ENCODE measurements at places on chromosomes 6 and 20.

DNA sequence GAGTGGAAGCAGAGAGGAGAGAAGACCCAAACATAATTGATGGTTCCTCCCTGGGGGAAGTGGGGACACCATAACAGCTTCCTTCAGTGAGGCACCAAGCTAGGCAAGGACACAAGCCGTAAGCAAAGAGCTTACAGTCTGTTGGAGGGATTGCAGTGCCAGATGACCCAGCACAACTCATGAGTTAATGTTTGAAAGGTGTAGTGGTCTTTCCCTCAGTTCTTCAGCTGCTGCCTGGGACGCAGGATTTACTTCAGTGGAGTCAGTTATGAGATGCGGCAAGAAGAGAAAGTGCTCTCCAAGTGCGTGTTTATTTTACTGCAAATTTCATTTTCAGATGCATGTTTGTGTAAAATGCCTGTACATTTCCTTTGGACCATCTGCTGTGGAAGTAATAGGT, 38.7 kb upstream of the SLC17A4 start:
- DNase-seq = no peak

GRCh38 chr20:49965781-49966305, 16.9 kb upstream of the SNAI1 start:
- DNase-seq = no peak

DNA sequence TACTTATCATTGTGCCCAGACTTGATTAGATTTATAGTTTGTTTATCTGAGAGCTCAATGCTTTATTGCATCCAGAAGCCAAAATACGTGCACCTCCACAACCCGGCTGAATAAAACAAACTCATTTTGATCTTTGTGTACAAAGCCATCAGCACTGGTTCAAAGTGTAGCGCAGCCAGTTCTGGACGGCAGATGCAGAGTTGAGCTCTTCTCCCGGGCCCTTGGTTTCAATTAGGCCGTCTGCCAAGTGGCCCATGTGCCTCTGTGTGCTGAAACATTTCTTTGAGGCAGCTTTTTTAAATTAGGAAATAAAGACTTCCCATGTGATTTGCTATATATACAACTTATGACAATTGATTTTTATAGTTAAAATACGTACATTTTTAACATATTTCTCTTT, 96.2 kb upstream of the RSPO3 start:
- DNase-seq = peak; percentile 59

DNA sequence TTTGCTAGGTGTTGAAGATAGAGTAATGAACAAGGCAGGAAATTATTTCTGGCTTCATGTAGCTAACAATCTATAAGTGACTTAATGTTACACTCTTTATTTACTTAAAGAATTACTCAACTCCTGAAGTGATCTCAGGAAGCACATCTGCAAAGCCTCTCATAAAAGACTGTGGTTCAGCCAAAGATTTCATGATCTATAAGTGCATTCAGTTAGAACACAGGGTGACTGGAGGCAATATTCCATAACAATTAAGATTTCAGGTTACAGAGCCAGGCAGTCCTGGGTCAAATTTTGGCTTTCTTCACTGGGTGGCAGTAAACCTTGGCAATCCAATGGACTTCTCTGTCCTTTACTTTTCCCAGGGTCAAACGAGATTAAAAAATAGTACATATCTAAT, 204.0 kb downstream of the TPBG start:
- no peak for DNase-seq

- DNase-seq = no peak
Measured at GRCh38 chr6:166872531-166873009, 83.8 kb downstream of the RNASET2 start.

DNA sequence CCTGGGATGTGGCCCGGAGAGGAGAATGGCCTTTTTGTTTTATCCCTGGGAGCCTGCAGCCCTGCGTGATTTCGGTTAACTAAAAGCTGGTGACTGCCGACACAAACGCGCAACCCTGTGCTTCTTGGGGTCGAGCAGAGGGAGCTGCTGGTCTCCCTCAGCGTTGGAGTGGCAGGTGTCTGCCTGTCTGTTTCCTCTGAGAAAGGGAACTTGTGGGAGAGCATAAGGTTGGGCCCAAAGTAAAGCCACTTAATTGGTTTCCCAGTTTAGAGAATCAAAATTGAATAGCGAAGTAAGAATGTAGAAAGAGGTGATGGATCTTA, 500 bp downstream of the LTV1 start:
- no peak for DNase-seq

DNA sequence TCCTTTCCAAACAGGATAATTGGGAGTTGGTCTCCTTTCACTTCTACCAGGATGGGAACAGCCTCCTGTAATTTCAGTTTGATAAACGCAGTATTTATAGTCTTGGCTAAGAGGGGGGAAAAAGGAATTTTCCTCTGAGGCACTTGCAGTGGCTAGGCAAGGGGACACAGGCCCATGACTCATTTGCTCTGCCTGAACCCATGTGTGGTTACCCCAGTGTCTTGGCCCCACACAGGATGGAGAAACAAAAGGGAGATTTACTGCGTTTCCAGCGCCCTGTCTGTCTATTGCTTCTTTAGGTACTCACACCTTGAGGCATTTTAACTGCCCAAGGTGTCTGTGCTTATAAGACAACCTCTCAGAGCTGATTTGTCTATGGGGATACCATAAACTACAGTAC, 74.8 kb upstream of the NEDD9 start:
- DNase-seq = no peak

DNA sequence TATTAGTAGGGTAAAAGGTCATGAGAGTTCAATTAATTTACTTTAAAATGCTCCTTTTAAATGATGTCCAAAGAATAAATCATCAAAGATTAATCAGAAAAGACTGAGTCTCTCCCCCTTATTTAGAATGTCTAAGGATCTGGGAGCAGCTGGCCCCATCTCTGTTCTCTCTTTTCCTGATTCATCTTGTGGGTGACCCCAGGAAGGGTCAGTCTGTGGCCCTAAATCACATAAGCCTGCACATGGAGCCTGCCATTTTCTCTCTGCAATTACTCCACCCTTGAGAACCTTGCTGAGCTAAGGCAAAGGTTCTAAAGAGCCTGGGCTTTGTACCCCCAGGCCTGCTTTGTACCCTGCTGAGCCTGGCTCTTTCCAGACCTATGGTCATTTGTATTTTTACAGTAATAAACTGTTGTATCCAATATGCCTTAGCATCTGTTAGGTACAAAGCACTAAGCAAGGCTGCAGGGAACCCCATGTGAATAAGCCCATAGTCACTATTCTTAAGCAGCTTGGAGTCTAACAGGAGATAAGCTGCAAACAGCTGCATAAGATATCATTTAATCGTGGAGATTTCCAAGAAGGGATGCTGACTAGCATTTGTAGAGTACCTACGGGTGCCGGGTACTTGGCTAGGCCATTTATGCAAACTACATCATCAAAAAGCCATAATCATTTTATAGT, 431.0 kb upstream of the MARCKS start:
- DNase-seq = no peak

- no peak for DNase-seq
Measured at GRCh38 chr20:7585126-7585679, 355.1 kb downstream of the HAO1 start.

DNA sequence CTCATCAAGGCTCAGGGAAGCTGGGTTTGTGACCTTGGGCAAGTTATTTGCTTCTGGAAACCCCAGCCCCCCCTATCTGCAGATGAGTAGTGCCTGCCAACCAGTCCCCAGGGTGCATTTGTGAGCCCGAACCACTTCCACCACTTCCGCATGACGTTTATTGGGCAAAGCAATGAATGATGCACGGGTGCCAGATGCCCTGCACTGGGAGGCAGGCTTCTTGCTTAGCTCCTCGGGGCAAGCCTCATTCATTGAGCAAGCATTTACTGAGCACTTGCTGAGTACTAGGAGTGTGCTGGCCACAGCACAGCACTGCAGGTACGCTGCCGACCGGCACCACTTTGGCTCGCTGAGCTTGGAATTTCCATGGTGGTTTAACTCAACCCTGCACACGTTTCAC, 60.2 kb downstream of the GNAS-AS1 start:
- no peak for DNase-seq

- DNase-seq = no peak
Measured at GRCh38 chr6:47168180-47168579, 126.0 kb upstream of the ADGRF1 start.

- no peak for DNase-seq
Measured at GRCh38 chr6:86961455-86962200, 24.3 kb downstream of the HTR1E start.

DNA sequence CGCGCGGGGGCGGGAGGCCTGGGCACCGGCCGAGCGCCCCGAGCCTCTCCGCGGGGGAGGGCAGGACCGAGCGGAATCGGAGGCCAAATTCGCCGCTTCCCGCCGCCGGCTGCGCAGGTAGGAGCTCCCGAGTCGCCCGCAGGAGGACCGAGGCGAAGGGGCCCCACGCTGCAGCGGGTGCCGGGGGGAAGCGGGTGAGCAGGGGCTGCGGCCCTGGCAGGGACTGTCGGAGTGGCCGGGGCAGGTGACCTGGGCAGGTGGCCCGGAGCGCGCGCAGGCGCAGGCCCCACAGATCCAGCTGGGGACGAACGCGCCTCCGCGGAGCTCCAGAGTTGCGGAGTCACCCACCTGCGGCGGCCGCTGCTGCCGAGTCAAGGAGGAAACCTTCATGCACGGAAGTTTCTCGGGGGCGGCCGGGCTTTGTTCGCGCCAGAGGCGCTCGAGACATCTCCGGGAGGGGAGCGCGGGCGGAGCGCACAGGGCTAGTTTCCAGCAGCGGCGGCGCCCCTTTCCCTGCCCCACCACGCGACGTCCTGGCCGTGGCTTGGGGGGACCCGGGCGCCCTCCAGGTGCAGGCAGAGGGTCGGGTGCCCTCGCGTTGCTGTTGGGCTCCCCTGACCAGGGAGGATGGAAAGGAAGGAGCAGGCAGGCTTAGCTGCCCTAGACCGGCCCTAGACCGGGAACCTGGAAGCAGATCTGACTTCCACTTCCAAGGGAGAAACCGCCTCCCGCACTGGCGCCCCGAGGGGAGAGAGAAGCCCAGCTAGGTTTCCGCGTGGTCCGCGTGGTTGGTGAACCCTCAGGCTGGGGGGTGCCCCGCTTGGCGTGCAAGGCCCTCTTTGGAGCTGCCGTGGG, 590 bp downstream of the SLCO4A1 start:
- DNase-seq = no peak

DNA sequence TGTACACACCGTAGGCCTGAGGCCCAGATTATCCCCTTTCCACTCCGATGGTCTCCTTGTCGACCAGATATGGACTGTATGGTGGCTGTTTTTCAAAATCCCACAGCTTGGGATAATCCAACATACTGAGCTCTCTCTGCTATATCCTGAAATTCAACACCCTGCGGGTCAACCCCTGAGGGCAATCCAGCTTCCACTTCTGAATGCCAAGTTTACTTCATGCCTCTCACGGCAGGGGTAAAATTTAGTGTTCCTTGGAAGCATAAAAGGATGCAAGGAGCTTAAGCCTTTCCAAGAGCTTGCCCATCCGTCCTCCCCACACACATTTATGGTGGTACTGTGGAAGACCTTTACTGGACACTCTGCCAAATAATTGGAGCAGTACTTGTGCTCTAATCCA, 90.7 kb downstream of the PLG start:
- DNase-seq = no peak

- no peak for DNase-seq
Measured at GRCh38 chr6:13260101-13260598, 68.2 kb downstream of the TBC1D7 start.

GRCh38 chr6:118012944-118013343, 105.9 kb downstream of the SLC35F1 start:
- no peak for DNase-seq

GRCh38 chr6:159229651-159230051, 60.5 kb downstream of the FNDC1 start:
- no peak for DNase-seq

DNA sequence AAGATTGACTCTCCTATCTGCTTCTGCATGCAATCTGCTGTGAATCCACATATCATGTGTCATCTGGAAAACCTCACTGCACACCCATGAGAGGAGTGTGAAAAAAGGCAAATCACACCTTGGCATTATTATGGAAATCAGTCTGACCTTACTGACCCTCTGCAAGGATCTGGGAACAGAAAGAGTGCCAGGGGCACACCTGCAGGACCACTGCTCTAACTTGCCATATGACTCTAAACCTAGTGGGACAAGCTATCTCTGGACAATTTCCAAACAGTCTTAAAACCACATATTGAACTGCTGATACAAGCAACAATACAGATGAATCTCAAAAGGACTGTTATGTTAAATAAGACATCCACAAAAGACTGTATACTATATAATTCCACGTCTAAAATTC, 50.3 kb downstream of the ABHD12 start:
- no peak for DNase-seq

GRCh38 chr20:64039293-64040160, 3.5 kb downstream of the C20orf204 start:
- DNase-seq = no peak

- no peak for DNase-seq
Measured at GRCh38 chr20:8395956-8396355, 263.9 kb downstream of the PLCB1 start.

GRCh38 chr6:75023634-75024033, 182.2 kb downstream of the COL12A1 start:
- no peak for DNase-seq

DNA sequence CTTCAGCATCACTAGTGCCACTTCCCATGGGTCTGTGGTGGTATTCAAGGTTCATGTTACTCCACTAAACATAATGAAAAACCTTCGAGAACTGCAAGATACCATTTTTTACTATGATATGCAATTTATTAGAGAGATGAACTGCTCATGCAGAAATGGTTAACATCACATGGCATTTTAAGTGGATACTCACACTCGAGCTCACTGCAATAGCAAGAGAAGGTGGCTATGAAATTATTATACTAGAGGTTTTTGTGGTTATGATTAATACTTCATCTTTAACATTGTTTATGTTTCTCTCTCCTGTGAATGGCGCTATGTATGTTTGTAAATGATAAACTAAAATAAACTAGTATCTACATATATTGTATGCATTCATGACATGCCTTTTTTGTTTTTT, 35.1 kb downstream of the SCAF8 start:
- no peak for DNase-seq

- DNase-seq = no peak
Measured at GRCh38 chr20:8401556-8401955, 269.5 kb downstream of the PLCB1 start.

- DNase-seq = no peak
Measured at GRCh38 chr6:99019381-99019780, 71.6 kb upstream of the FBXL4 start.

- no peak for DNase-seq
Measured at GRCh38 chr6:159170333-159170672, 1.1 kb downstream of the FNDC1 start.

GRCh38 chr6:145808239-145808638, 6.4 kb downstream of the FBXO30 start:
- no peak for DNase-seq

DNA sequence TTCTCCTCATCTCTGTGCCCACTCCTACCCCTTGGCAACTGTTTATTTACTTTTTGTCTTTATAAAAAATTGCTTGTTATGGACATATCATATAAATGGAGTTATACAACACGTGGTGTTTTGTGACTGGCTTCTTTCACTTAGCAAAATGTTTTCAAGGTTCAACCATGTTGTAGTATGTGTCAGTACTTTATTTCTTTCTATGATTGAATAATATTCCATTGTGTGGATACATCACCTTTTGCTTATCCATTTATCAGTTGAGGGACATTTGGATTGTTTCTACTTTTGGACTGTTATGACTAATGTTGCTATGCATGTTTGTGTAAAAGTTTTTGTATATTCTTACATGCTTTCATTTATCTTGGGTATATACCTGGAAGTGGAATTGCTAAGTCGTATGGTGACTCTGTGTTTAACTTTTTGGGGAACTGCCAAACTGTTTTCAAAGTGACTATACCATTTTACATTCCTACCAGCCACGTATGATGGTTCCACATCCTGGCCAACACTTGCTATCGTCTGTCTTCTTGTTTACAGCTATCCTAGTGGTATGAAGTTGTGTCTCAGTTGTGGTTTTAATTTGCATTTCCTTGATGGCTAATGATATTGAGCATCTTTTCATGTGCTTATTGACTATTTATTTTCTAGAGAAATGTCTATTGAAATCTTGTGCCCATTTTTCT, 84.4 kb downstream of the SLX4IP start:
- no peak for DNase-seq
